ENCODE measurements at places on chromosomes 2 and 18.

- DNase-seq: no peak
Measured at GRCh38 chr2:31297751-31298150, 63.8 kb downstream of the EHD3 start.

- DNase-seq: no peak
Measured at GRCh38 chr2:69086466-69086865, 73.5 kb downstream of the ANTXR1 start.

DNA sequence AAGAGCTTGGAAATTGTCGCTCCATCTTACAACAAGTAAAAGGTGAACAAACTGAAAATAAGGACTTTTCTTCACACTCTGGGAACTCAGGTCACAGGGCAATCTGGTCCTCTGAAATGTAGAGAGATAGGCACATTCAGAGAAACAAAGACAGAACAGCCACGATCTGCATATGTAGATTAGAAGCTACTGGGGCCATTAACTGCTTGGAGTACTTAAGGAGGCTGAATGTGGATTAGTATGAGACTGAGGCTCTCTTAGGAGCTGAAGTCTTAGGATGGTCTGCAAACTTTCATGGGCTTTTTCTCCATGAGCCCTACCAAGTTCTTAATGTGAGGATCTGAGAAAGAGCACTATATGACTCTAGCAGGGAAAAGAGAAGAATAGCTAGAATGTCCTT is 265.3 kb upstream of the NXPH2 start:
- no peak for DNase-seq

DNA sequence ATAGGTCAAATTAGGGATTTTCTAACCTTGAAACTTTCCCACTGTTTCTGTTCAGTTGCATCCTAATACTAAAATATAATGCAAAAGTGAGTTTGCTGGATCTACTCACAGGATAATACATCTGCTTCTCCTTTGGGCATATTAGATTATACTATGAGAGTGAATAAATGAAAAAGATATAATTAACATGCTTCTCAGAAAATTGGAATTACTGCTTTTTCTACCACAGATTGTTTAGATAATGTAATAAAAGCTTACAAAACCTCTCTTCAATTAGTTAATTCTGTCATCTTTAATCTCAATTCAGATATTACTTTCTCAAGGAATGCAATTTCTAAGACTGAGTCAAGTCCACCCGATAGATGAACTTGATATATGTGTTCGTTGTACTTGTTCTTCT is 1077.2 kb upstream of the CDH2 start:
- no peak for DNase-seq
